ENCODE measurements at places on chromosomes 16 and 17.

DNA sequence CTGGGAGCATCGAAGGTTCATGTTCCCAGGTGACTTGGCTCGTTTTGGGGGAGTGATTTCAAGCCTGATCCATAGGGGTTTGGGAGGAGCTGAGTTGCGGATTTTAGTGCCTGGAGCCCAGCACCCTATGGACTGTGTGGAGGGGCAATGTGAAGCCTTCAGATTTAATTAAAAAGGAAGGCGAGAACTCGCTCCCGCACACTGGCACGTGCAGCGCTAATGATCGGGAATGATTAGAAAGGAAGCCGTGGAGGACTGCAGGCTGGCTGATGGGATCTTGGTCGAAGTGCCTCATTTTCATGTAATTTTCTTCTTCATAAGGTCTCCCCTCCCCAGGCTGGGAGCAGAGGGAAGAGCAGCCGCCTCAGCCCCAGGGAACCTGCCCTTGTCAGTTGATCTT, 12.8 kb downstream of the MGAT5B start:
- no peak for DNase-seq

DNA sequence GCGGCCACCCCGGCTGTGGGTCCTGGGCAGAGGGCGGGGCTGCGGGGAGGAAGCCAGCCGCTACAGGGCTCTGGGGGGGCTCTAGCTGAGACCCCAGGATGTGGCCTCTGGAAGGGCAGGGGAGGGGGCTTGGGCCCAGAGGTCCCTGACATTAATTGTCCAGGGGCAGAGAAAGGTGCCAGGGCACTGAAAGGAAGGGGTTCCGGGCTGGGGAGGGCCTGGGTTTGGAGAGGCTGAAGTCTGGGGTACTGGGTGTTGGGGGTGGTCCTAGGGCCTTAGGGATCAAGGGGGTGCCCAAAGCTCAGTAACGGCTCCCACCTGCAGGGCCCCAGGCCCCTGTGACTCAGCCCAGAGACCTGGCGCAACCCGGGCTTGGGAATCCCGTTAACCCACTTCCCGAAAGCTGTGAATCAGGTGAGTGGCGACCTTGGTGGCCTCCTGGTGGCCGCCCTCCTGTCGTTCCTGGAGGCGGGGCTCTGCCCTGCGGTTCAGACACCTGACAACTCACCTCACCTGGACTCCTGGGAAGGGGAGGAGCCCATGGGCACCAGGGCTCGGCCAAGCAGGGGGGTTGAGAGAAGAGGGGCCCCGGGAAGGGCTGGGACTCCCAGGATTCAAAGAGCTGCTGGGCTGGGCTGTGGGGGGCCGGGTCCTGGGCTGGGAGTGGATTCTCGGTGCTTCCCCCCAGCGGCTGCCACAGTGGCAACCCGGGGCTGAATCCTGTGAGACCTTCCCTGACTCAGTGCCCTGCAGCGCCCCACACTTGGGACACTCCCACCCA, 465 bp upstream of the PRSS22 start:
- no peak for DNase-seq

DNA sequence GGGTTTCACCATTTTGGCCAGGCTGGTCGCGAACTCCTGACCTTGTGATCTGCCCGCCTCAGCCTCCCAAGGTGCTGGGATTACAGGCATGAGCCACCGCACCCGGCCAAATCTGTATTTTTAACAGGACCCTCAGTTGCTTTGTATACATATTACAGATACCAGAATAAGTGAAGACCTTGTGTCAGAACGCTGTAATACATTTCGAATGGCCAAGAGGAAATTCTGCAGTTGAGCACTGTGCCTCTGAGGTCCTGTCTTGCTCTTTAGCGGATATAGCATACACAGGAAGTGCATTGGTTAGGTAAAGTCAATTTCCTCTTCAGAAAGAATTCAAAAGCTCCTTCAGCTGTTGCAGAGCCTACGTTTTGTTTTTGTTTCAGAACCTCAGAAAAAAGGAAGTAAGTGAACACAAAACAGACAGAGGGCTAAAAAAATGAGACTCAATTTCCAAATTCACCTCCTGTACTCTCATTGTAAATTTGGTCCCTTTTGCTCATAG, 15.7 kb downstream of the CRLF3 start:
- DNase-seq = no peak

- no peak for DNase-seq
These were observed 6.1 kb upstream of the UQCRC2 start for GRCh38 chr16:21946889-21947635.

DNA sequence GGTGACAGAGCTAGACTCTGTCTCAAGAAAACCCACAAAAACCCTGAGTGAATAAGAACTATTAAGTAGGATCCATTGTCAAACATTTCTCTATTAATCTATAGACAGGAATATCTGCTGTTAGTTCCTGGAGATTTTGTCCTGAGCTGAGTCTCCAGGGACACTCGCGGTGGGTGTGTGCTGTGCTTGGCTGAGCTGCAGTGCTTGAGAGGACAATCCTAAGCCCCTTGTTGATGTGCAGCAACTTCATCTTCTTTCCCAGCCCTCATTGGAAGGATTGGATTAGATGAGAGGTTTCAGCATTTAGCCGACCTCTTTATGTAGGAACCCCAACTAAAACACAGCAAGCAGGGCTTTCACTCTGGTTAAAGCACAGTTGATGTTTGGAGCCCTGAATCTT, 33.3 kb downstream of the NDEL1 start:
- DNase-seq = no peak

GRCh38 chr16:75750528-75750927, 24.2 kb upstream of the CPHXL start:
- DNase-seq = no peak

DNA sequence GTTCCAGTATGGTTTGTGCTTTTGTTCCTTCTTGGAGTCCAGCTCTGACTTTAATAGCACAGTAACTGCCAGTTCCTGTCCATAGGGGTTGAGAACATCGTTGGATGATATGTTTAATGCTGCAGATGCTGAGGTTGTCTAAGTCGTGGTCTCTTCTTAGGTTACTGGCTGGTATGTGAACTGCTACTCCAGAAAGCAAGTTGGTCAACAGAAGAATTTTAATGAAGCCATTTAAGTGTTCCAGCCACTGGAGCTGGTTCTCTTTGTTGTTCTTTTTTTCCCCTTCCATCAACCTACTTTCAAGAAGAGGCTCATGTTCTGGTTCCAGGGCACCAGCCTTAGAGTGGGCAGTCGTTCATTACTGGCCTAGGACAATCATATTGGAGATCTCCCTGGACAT, 140.3 kb upstream of the TBX2 start:
- DNase-seq = no peak

- no peak for DNase-seq
These were observed 170.2 kb downstream of the RAB11FIP4 start for GRCh38 chr17:31561469-31562375.

- no peak for DNase-seq
These were observed 170.9 kb downstream of the RAB11FIP4 start for GRCh38 chr17:31562376-31562840.

DNA sequence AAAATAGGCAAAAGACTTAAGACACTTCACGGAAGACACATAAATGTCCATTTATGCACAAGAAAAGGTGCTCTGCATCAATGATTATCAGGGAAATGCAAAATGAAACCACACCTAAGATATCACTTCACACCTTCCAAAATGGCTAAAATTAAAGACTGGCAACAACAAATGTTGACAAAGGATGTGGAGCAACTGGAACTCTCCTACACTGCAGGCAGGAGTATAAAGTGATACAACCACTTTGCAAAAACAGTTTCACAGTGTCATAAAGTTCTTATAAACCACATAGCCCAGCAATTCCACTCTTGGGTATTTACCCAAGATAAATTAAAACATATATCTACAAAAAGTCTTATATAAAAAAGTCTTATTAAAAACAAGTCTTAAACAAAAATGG, 7.8 kb downstream of the BBS2 start:
- no peak for DNase-seq

DNA sequence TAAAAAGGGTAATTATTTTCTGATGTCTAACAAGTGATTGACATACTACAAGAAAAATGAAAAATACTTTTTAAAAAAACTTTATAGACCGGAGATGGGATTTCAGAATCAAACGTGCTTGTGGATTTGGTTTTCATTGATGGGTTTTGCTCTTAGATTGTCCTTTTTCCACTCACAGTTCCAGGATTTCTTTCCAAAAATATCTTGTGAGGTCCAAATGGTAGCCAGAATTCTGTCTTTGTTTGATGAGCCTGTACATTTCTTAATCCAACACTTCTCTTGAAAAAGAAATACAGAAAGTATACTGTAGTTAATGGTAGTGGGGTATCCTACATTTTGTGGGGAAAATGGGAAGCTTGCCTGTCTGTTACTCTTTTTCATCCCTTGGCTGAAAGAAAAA, 329.3 kb downstream of the KCNJ2 start:
- no peak for DNase-seq

GRCh38 chr16:14566599-14566998, 63.5 kb downstream of the PARN start:
- DNase-seq = no peak

GRCh38 chr16:19609359-19609758, 53.9 kb downstream of the VPS35L start:
- no peak for DNase-seq

GRCh38 chr17:64732336-64733006, 70.4 kb upstream of the SMURF2 start:
- no peak for DNase-seq

GRCh38 chr17:7927596-7927995, 2.1 kb downstream of the KCNAB3 start:
- no peak for DNase-seq
